ENCODE measurements at places on chromosomes 16 and 17. TPM values are rescaled to one million over a fixed set of nuclear protein-coding genes. Genes with fewer than 3 reads are reported as not detected.

Gene FBXO39
- not detected for total RNA-seq

Gene ATP2C2
- total RNA-seq, result not detected

Gene PDPK1
- total RNA-seq, result 21.9 TPM

- H3K27ac ChIP-seq, result no peak overlapping the region
- H3K4me1 ChIP-seq, result peaks cover 12% of the 10 kb centered on the region
- no peak for DNase-seq
- H3K36me3 ChIP-seq, result peaks cover 75% of the 10 kb centered on the region
These were observed 27.4 kb downstream of the YWHAE start for GRCh38 chr17:1372618-1373017.

GRCh38 chr17:58382108-58382871, 30.3 kb upstream of the SUPT4H1 start:
- H3K36me3 ChIP-seq, result no peaks in the 10 kb centered on the region
- no peaks in the 10 kb centered on the region for H3K4me1 ChIP-seq
- H3K27me3 ChIP-seq, result peaks cover 49% of the 10 kb centered on the region
- DNase-seq, result no peak
- H3K4me3 ChIP-seq, result no peak overlapping the region

- peaks cover 8% of the 10 kb centered on the region for H3K4me1 ChIP-seq
- no peak overlapping the region for H3K27ac ChIP-seq
- H3K4me3 ChIP-seq, result no peak overlapping the region
- H3K36me3 ChIP-seq, result peaks cover 13% of the 10 kb centered on the region
- no peaks in the 10 kb centered on the region for H3K27me3 ChIP-seq
These were observed 71.3 kb downstream of the SREBF1 start for GRCh38 chr17:17765359-17766076.

GRCh38 chr17:79395066-79395465, 215.8 kb downstream of the RBFOX3 start:
- no peak overlapping the region for H3K27ac ChIP-seq
- no peak overlapping the region for H3K4me3 ChIP-seq
- H3K4me1 ChIP-seq, result no peaks in the 10 kb centered on the region

DNA sequence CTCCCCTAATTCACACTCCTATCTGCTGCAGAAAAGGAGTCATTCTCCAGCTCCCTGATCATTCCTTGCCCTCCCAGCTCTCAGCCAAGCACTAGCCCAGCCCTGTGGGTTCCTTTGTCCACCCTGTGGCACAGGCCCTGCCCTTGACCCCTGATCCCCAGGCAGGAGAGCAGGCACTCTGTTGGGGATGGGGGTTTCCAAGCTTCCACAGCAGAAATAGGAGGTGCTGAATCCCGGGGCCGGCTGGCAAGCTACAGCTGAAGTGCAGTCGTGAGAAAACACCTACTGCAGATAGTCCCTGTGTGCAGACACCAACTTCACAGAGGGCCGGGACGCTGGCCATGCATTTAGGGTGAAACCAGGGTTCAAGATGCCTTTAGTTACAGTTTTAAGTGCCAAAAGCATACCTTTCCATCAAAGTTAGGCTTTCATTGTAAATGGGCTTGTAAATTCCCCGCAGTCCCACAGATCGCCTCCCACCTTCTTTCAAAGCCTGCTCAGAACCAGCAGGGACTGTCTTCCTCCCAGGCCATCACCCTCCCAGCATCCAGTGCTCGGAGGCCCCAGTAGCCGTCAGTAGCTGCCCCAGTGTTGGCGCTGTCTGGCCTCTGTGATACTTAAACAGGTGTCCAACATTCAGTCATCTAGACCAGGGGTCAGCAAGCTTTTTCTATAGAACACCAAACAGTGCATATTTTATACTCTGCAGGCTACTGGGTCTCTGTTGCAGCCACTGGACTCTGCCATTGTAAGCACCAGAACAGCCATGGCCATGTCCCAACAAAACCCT, 10.6 kb downstream of the CPSF4L start:
- no peak overlapping the region for H3K27ac ChIP-seq
- H3K4me3 ChIP-seq, result no peak overlapping the region
- H3K4me1 ChIP-seq, result peaks cover 5% of the 10 kb centered on the region
- DNase-seq, result no peak
- no peaks in the 10 kb centered on the region for H3K27me3 ChIP-seq
- H3K36me3 ChIP-seq, result peaks cover 19% of the 10 kb centered on the region

DNA sequence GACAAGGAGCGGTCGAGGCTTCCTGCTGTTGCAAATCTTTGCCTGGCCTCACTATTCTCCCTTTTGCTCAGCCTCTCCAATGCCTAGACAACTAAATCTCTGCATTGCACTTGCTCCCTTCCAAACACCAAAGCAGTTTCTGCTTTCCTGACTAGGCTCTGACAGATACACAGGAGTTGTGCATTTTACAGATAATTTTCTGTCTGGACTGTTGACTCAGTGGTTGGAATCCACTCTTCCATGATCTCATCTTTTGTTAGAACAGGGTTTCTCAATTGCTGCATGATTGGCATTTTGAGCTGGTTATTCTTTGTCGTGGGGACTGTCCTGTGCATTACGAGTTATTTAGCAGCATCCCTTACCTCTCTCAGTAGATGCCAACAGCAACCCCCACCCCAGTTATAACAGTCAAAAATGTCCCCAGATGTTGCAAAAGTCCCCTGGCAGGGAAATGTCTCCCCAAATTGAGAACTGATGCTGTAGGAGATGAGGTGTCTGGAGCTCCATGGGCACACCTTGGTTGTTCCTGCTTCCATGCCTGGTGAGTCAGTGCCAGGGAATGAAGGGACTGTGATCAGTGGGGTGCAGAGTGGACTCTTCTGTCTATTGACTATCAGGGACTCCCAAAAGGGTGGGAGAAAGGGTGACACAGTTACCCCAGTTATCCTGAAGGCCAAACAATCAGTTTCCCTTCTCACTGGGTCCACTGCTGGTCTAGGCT, 557.4 kb upstream of the PSMD7 start:
- H3K36me3 ChIP-seq, result no peaks in the 10 kb centered on the region
- H3K27me3 ChIP-seq, result no peaks in the 10 kb centered on the region
- H3K4me3 ChIP-seq, result no peak overlapping the region
- DNase-seq, result no peak
- peaks cover 5% of the 10 kb centered on the region for H3K4me1 ChIP-seq

Measured in SJSA1 (cell line).